ENCODE measurements at places on chromosomes 3 and 15.

DNA sequence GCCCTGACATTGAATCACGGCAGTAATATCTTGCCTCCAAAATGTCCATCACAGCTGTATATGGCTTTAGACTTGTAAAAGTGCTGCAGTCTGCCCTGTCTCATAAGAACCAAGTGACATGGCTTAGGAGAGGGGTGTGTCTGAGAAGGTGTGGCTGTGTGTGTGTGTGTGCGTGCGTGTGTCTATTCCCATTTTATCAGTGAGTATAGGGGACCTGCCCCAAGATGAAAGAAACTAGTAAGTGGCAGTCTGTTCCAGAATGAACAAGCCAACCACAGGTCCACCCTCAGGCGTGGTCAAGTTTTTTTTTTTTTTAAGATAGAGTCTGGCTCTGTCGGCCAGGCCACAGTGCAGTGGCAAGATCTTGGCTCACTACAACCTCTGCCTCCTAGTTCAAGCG lies 5.6 kb upstream of the RHOV start:
- DNase-seq: no peak

DNA sequence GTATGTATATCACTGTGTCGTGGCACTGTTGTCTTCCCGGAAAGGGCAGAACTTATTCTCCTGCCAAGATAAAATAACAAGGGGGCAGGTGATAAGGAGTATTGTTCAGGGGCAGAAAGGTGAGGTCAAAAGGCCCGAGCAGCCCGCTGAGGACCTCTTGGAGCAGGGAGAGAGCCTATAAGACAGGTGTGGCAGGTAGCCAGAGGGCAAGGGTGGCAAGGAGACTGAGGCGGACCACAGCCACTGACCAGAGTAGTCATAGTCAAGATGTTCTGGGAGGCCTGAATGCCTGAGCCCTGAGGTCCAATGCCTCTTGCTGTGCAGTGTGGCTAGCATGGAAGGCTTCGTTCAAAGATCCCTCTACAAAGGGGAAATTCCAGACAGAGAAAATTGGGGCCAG lies 172.3 kb upstream of the CHRNA7 start:
- no peak for DNase-seq

DNA sequence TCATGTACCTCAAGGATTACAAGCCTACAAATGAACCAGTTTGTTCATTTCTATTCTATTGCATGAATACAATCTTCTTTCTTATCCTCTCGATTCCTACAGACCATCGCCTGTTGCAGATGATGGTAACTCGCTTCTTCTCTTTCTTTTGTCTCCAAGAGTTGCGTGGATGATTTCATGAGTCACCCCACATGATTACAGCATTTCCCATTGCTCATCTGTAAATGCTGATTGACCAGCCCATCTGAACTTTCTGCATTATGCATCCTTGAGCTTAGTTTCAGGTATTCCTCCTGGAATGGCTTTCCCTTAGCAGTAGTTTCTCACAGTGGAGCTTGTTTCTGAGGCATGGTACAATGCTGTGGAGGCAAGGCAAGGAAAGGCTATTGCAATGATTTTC lies 109.6 kb upstream of the TOPAZ1 start:
- no peak for DNase-seq

DNA sequence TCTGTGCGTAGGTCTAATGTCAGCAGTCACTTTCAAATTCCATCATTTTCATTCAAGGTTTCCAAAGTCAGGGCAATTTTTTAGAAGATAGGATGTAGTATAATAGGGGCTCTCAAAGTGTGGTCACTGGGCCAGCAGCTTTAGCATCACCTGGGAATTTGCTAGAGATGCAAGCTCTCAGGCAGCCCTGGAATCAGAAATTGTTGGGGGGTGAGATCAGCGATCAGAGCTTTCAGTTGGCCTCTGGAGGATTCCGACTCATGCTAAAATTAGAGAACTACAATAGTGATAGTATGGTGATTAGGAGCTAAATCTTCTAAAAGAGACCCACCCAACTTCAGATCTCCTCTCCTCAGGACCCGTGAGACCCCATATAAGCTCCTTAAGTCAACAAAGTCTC lies 2.4 kb upstream of the FRMD4B start:
- DNase-seq: no peak

- no peak for DNase-seq
Measured at GRCh38 chr3:106589311-106589942, 720.6 kb upstream of the CBLB start.

GRCh38 chr15:70532531-70533186 lies 230.7 kb downstream of the UACA start:
- DNase-seq: no peak

DNA sequence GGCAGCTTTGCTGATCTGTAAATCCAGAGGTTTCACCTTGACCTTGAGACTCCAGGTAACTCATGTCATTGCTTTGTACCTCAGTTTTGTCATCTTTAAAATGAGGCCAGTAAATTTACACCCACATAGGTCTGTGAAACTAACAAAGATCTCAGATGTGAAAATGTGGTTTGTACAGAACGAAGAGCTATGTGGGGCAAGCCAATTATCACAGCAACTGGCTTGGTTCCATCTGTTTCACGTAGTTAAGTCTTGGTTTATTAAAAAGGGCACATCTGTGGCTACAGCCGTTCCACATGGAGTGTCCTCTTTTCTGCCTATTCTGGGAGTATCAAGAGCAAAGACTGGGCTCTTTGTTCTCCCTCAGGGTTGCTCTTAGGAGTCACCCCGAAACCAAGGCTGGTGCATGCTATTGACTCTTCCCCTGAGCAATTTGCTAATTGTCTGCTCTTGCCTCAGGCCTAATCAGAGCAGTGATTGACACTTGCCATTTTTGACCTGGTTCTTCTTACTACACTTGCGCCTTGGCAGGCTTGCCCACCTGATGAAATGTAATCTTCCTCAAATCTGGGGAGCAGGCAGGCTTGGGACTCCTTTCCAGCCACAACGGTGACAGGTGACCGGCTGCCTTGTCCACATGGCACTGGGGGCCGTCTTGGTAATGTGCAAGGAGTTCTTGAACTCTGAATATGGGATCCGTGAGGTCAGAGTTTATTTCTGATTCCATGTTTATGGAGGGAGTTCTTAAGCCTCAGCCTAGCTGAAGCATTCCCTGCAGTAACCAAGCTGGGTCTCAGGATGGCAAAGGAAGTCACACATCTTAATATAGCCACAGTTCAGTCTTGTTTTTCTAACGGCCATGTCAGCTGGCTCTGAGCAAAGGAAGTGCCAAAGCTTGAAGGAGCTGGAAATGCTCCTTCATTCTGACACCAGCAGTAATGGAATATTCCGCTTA lies 40.1 kb downstream of the EAF1 start:
- DNase-seq: no peak

- no peak for DNase-seq
Measured at GRCh38 chr15:59999612-60000112, 4.4 kb upstream of the FOXB1 start.

DNA sequence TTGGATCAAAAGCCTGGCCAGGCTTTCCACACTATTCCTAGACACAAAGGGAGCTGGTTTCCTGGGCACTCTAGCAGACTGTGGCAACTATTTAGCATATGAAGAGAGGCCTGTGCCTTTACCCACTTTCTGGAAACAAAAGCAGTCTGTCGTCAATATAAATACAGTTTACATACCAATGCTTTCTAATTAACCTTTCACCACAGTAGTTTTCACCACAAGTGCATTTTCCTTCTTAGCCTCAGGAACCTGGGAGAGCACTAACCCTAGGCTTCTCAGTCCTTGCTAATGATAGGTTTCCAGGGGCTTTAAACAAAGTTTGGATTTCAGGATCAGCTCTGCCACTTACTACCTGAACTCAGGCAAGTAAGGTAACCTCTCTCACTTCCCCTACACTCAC lies 499.1 kb downstream of the MAGI1 start:
- DNase-seq: no peak

GRCh38 chr15:67017311-67017710 lies 48.1 kb upstream of the SMAD3 start:
- no peak for DNase-seq

DNA sequence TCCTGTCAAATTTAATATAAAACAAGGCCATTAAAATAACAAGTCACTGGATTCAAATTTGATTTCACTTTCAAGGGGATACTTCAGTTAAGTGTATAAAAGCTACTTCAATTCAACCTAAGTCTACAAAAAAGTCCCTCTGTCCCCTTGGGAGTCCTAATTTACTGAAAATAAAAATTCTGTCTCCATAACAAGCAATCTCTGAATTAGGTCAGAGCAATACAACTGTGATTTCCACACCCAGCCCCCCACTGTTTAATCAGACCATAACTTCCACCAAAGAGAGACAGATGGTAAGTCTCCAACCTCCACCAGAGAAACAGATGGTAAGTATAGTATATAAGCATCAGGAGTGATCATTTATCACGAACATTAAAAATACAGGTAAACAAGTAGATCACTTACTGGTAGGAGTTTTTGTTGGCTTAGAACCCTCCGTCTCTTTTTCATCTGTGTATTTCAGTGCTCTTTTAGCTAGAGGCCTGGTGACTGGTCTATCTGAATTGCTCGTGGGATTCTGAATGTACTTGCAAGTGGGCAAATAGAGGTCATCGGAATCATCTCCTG lies 12.1 kb downstream of the SGO1 start:
- no peak for DNase-seq

- DNase-seq: no peak
Measured at GRCh38 chr3:12716605-12717151, 42.4 kb downstream of the TMEM40 start.

DNA sequence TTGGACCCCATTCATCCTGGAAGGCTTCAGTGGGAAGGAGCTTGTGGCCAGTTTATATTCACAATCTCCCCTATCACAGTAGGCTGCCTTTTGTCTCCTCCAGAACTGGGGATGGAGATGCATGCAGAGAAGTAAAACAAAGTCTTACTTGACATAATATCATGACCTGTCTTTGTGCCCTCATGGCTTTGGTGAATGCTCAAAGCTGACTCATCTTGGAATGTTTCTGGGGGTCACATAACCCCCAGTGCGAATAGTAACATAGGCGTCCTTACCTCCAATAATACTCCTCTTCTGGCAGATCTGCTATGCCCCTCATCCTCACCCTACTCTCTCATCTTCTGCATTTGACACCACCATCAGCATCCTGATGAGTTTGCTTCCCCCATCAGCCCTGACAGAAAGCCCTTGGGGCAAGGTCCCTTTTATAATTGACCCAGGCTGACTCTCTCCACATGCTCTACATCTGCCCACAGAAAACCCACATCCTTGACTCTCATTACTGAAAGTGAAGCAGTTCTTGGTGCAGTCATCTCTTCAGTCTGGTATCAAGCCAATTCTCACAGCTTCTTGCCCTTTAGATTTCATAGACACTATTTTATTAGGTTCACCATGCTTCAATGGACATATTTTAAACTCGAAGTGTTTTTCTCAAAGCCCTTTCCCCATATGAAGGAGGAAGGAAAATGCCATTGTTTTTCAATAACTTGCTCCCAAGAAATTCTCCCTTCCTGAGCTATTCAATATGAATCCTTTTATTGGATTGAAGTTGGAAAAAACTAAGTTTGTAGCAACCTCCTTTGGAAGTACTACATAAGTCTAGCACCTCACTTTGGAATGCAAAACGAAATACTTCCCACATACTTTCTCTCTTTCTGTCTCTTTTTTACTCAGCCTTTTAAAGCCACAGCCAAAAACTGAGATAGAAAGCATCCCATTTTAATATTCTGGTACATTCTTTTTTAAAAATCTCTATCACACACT lies 36.6 kb downstream of the OSTN start:
- DNase-seq: no peak

DNA sequence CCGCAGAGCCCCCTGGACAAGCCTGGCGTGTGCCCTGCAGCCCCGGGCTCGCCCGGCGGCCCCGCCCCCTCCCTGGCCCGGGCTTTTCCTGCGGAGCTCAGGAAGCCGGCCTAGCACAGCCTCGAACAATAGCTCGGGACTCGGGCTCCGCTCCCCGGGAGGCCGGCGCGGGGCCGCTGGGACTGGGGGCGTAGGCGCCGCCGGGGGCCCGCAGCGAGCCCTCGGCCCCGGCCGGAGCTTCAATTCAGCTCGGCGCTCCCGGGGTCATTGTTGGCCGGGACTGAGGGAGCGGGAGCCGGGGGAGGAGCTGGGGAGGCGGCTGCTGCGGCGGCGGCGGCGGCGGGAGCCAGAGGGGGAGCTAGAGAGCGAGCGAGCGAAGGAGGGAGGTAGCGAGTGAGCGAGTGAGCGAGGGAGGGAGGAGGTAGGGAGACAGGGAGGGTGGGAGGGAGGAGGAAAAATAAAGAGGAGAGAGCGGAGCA lies 41.0 kb upstream of the ROPN1 start:
- peak; percentile 31 for DNase-seq

DNA sequence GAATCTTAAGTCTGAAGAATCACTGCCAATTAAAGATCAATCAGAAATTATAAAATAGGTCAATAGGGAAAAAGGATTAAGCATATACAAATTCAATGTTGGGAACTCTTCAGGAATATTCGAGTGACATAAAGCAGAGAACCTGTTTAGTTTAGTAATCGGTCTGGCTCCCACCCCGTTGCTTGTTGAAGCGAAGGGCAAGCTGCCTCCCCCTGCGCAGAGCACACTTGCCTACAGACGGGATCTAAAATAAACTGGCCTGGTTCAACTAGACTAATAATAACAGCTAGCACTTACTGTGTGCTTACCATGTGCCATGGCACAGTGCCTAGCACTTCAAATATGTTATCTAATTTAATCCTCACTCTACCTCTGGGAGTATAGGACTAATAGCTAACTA lies 8.6 kb downstream of the SEMA6D start:
- no peak for DNase-seq

- DNase-seq: no peak
Measured at GRCh38 chr15:88776646-88777045, 26.6 kb upstream of the ACAN start.

DNA sequence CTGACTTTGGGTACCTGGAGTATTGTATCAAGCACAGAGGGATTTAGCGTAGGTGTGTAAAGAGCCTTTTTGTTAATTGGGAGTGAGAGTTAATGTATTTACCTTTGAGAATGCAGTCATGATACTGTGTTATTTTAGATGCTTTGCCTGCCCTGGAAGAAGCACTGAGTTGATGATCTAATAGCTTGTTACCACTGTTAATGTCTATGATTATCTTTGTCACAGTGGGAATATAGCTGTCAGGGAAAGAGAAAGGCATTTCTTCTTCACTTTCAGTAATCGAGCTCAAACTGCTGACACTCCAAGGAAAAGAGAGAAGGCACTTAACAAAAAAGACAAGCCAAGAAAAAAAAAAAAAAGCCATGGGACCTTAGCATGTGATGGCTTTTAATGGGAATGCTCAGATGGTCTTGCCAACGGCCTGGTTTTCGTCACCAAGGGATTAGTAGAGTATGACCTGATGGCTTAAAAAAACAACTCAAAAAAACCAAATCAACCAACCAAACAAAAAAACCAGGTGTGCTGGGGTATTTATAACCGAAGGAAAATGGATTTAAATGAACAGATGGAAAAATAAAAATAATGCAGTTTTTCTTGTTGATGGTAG lies 387.4 kb downstream of the PTPRG start:
- DNase-seq: no peak

GRCh38 chr3:3089017-3089416 lies 21.2 kb downstream of the IL5RA start:
- no peak for DNase-seq

DNA sequence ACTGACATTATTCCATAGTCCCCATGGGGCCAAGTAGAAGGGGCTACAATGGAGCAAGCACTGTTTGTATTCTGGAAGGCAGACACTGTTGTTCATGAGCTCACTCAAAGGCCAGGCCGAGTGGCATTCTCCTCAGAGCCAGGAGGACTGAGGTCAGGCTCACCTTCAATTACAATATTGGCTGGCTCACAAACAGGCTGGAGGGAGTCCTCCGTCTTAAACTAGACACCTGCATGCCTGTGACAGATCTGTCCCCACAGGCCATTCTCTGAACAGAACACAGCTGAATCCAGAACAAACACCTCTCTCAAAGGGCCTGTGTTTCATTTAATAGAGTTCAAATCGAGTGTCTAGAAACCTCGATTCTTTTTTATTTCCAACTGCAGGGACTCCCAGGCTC lies 347.4 kb upstream of the PPP2R3A start:
- DNase-seq: no peak

- no peak for DNase-seq
Measured at GRCh38 chr3:42871592-42872196, 4.0 kb downstream of the CYP8B1 start.
